ENCODE measurements at places on chromosomes 4 and X.

DNA sequence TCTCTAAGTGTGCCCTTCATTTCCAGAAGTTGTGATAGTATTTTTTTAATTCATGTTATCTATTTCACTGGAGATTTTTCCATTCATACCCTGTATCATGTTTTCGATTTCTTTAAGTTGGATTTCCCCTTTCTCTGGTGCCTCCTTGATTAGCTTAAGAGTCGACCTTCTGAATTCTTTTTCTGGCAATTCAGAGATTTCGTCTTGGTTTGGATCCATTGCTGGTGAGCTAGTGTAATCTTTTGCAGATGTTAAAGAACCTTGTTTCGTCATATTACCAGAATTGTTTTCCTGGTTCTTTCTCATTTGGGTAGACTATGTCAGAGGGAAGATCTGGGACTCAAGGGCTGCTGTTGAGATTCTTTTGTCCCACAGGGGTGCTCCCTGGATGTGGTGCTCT is 9.1 kb upstream of the SH3BP2 start:
- DNase-seq: no peak

- DNase-seq: no peak
Observed at GRCh38 chrX:123740006-123740405, 7.2 kb upstream of the THOC2 start.

DNA sequence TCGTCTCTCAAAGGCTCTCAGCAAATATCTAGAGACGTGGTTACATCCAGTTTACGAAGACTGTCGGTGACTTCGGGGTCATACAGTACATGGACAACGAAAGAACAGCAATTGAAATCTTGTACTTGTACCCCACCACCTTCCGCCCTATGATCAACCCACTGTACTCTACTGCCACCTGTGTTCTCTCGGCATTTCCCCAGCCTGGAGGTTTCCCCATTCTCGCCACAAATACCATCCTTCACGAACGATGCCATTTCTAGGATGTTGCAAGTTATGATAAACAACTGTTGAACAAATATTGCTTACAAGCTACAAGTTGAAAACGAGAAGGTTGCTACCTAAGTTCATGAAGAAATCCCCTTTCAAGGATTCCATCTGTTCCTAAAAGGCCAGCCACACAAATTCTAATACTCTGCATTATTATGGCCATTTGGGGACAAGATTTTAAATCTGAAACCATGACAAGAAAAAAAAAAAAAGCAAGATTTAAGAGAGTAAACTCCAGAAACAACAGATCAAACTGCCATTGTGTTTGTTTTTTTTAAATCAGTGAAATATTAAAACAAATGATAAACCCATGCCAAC is 1.6 kb downstream of the APBB2 start:
- no peak for DNase-seq

DNA sequence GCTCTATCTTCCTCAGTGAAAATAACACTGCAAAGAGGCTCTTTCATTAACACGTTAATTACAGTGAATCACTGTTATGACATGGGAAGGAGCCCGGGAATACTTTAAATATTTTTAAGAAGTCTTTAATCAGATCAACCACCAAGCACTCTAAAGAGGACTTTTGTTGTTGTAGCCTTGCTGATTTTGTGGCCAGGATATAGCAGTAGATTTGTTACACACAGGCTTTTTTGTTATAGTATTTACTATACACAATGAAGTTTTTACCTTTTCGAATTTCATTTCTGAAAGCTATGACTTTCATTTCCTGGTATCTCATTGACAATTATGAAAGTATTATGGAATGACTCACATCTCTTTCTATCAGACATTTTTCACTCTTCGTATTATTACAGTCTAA is 20.3 kb downstream of the FGF13 start:
- no peak for DNase-seq

GRCh38 chr4:184329659-184330400 is 112.2 kb upstream of the ENPP6 start:
- no peak for DNase-seq

DNA sequence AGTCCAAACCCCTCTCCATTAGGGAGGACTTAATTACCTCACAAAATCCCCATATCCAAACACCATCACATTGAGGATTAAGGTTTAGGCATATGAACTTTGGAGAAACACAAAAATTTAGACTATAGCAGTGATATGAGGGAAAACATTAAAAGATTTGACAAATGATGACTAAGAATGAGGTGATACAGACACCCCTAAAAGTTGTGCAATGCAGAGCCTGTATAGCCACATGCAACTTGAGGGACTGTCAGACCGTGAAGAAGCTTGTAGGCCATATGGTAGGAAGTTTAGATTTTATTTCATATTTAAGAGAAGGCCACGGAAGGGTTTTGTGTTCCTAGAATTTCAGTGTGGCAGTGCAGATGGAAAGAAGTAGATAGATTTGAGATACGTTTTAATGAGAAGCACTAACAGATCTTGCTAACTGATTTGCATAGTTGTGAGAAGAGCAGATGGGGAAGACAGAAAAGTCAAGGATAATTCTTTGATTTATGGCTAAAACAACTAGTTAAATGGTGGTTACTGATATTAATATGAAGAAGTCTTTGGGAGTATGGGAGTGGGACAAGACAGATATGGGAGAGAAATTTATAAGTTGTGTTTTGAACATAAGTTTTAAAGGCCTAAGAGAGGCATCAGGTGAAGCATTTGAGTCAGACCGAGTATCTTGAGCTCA is 5.5 kb upstream of the FIP1L1 start:
- no peak for DNase-seq

All from stimulated activated CD8-positive, alpha-beta memory T cell treated with anti-CD3 and anti-CD28 coated beads, Interleukin-4, amount 100 ng/mL, for 1 hour (primary cell).